ENCODE measurements at places on chromosomes 7 and 10. TPM values are rescaled to one million over a fixed set of nuclear protein-coding genes. Genes with fewer than 3 reads are reported as not detected.

GRCh38 chr7:29255199-29255878 lies 60.8 kb downstream of the CHN2 start:
- DNase-seq = no peak

GRCh38 chr7:41063116-41063515 lies 639.8 kb downstream of the INHBA start:
- DNase-seq = no peak

DNA sequence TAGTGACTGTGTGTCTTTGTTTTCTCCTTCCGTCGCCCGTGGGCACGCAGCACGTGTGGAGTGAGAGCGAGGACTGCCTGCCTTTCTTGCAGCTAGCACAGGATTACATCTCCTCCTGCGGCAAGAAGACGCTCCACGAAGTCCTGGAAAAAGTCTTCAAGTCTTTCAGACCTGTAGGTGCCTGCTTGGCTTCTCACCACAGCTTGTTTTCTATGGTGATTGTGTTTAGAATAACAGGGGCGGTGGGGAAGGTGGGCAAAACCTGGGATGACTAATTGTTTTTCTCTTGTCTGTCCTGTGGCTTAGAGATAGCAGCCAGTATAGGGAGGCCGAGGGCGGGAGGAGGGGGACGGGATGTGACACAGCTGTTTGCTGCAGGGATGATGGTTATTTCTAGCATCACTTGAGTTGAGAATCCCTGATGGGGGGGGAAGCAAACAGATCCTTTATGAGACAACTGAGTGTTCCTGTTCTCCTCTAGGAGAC lies 11.4 kb downstream of the MTURN start:
- no peak for DNase-seq

The SMO gene
- 22.1 TPM for total RNA-seq

- DNase-seq = no peak
Observed at GRCh38 chr7:89887489-89887888, 266.8 kb upstream of the STEAP1 start.

GRCh38 chr10:114420811-114421485 lies 16.6 kb upstream of the AFAP1L2 start:
- no peak for DNase-seq

GRCh38 chr10:129416956-129417765 lies 49.9 kb upstream of the MGMT start:
- no peak for DNase-seq

GRCh38 chr7:67413670-67414069 lies 417.0 kb downstream of the TYW1 start:
- no peak for DNase-seq

The KIF11 gene
- 3.4 TPM for total RNA-seq

GRCh38 chr10:64159910-64160872 lies 639.0 kb downstream of the REEP3 start:
- DNase-seq = no peak

Measured in vagina (tissue), 2 donors.